Renal cortical epithelial cell (primary cell): ENCODE measurements at places on chromosomes 11 and 22. TPM values are rescaled to one million over a fixed set of nuclear protein-coding genes. Genes with fewer than 3 reads are reported as not detected.

The CRACR2B gene
- total RNA-seq = 3.7 and 6.4 TPM in 2 replicates

The POTEH gene
- not detected in 2 replicates for total RNA-seq

The CAVIN3 gene
- 50.3 and 118 TPM in 2 replicates for total RNA-seq

The PNPLA5 gene
- total RNA-seq = not detected in 2 replicates

The BIRC3 gene
- total RNA-seq = 69.9 and 130 TPM in 2 replicates

The PANX3 gene
- not detected in 2 replicates for total RNA-seq

The COPB1 gene
- 329 and 407 TPM in 2 replicates for total RNA-seq

The ANGPTL5 gene
- not detected in 2 replicates for total RNA-seq

The RASD2 gene
- 0.35 and 3.0 TPM in 2 replicates for total RNA-seq

The ELMOD1 gene
- 0.10 TPM in 1 of 2 replicates, not detected in the other for total RNA-seq

The ALKBH8 gene
- 8.9 and 9.8 TPM in 2 replicates for total RNA-seq

The OR51I1 gene
- total RNA-seq = 0.20 TPM in 1 of 2 replicates, not detected in the other

The C22orf31 gene
- total RNA-seq = not detected in 2 replicates
